Stimulated activated CD4-positive, alpha-beta T cell treated with anti-CD3 and anti-CD28 coated beads, TNF-alpha, amount 100 ng/mL, for 1 hour (primary cell): ENCODE measurements at places on chromosomes 1 and 21.

DNA sequence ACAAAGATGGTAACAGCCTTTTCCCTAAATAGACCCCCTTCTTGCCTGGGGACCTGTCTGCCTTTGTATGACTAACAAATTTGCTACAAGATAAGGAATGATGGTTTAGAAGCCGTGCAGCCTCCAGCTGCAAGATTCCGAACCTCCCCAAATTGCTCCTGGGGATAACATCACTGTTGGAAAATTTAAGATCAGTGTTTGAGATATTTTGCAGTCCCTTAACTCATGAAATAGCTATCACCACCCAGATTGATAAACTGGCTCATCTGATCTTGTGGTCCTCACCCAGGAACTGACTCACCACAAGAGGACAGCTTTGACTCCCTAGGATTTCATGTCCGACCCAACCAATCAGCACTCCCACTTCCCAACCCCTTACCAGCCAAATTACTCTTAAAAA is 254.7 kb downstream of the USH2A start:
- DNase-seq: no peak

DNA sequence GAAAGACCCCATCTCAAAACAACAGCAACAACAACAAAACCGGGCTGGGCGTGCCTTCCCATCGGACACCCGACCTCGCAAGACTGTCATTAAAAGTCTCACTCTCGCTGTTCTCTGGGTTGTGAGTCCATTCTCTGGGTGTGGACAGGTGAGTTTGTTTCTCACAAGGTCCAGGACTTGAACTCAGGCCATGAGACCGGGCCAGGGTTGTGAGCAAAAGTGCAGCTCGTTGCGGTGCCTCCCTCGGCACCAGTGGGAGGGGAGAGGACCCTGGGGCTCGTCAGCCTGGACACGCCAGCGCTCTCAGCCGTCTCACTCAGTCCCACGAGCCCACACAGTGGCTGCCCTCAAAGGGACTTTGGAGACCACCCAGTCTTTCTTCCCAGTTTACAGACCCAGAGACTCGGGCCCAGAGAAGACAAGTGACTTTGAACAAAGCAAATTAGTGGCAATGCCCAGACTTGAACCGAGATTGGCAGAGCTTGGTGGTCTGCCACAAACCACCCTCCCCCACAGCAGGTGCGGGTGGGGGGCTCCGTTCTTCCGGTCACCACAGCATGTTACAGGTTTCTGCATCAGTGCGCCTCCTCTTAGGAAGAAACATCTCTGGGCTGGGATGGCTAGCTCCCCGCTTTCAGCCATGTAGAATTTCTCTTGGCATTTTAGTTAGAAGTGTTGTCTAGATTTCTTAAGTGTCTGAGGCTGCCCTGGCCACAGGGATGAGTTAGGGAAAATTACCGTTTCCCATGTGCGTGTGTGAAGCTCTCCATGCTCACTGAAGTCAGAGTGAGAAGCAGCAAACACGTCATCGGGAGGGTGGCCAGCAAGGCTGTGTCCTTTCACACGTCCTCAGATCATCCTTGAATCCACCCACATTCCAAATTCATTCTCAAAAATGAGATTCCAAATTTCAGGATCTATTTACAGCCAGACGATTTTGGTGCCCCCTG is 28.3 kb downstream of the LRRC3 start:
- no peak for DNase-seq

GRCh38 chr1:207156826-207157225 is 52.8 kb downstream of the C4BPA start:
- DNase-seq: no peak

GRCh38 chr1:8584316-8584715 is 233.1 kb downstream of the RERE start:
- DNase-seq: no peak

GRCh38 chr21:32189688-32190483 is 89.0 kb downstream of the MIS18A start:
- no peak for DNase-seq

DNA sequence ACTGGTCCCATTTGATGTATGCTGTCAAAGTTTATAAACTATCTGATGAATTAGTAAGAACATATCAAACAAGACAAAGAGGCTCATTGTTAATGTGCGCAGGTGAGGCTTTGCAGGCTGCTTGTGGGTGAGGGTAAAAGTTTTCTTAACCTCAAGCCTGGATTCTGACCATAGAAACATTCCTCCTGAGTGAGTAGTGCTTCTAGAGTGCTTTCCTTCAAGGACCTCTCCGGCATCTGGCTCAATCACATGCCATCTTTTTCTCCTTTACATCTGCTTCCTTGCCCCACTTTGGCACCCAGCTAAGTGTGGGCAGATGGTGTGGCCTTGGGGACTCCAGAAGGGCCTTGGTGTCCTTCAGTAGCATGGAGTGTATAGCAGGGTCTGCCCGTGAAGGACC is 104.0 kb downstream of the ROR1 start:
- DNase-seq: no peak

DNA sequence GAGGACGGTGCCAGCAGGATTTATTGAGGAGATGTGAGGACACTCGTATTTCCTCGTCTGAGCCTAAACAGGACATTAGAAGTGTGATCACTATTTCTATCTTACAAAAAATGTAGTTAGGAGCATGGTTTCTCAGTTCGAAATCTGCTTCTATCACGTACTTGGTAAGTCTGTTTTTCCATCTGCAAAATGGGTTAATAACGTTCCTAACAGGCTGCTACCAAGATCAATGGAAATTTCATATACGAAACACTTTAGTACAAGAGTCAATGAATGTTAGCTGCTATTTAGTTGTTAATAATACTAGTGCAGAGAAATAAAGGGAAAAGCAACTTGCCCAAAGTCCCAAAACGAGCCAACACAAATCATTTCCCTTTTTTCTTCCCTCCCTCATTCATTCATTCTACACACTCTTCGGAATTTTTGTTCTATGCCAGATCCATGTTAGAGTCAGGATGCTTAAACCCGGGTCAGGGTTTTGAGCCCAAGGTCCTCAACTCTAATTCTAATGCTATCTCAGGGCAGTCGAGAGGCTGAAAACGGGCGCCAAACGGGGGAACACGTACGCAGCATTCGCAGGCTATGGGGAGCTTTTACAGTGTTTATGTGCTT is 608 bp downstream of the SNRNP40 start:
- no peak for DNase-seq

GRCh38 chr1:213231795-213232231 is 180.8 kb downstream of the RPS6KC1 start:
- DNase-seq: no peak

GRCh38 chr1:54335755-54336108 is 70.5 kb downstream of the SSBP3 start:
- DNase-seq: no peak

DNA sequence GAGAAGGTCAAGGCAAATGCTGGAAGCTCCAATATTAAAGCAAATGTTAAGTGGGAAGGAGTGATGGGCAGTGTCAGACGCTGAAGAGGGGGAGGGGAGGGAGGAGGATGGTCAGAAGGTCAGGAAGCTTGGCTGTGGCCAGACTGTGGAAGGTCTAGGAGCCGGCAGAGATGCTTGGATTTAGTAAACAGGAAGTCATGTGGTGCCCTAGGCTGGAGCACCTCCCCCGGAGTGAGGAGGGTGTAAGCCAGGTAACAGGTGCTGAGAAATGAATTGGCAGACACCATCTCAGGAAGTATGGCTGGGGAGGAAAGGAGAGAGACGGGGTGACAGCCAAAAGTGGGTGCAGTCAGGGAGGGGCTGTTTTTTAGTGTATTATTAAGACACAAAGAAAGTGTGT is 17.7 kb downstream of the CSMD2 start:
- no peak for DNase-seq

- no peak for DNase-seq
Observed at GRCh38 chr1:150695561-150695960, 1.4 kb downstream of the GOLPH3L start.

DNA sequence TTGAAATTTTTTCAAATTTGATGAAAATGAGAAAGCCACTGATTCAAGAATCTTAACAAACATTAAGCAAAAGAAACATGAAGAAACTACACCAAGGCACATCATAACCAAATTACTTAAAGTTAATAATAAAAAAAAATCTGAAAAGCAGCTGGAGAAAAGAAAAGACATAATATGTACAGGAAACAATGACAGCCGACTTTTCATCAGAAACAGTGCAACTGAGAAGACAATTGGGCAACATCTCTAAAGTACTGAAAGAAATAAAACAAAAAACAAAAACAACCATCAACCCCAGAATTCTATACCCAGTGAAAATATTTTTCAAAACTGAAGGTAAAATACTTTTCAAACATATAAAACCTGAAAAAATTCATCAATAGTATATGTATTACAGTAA is 73.8 kb upstream of the DMRTA2 start:
- no peak for DNase-seq

GRCh38 chr1:9774712-9775679 is 48.8 kb downstream of the CLSTN1 start:
- DNase-seq: no peak

DNA sequence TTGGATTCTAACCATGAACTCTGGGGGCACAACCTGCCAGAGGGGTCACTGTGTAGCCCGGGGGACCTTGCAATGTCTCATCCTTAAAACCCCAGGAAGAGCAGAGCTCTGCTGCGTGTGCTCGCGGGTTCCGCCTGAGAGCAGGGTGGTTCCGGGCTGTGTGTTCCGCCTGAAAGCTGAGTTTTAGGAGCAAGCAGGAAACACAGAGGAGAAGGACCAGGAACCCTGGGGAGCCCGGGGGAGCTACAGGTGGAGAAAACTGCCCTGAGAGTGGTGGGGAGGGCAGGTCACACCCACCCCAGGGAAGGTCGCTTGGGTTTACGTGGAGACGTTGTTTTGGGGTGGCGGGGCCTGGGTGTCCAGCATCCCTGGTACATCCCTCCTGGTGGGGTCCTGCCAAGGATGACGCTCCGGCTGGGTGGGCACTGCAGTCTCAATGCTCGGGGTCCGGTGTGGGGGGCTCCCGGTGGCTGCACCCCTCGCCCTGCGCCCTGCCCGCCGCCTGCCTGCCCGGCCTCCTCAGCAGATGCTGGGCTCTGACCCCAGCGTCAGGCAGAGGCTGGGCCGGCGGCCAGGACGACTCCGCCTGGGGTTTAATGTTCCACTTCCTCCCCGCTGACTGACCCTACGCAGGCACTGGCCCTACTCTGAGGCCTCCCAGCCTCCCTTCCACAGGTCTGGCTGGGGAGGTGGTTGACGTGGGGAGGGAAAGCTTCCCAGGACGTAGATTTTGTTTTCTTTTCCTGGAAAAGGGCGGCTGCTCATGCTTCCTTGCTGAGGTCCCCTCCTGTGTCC is 17.3 kb upstream of the C1orf159 start:
- no peak for DNase-seq

GRCh38 chr1:59249396-59250137 is 47.3 kb upstream of the FGGY start:
- DNase-seq: no peak

GRCh38 chr1:116692879-116693278 is 25.3 kb upstream of the IGSF3 start:
- no peak for DNase-seq

GRCh38 chr1:156909671-156910070 is 10.8 kb upstream of the LRRC71 start:
- DNase-seq: no peak

- no peak for DNase-seq
Observed at GRCh38 chr1:233998456-233998855, 94.0 kb downstream of the SLC35F3 start.

- no peak for DNase-seq
Observed at GRCh38 chr1:198915327-198916231, 276.7 kb downstream of the PTPRC start.

- no peak for DNase-seq
Observed at GRCh38 chr1:69570356-69570755, 2.6 kb downstream of the LRRC7 start.

DNA sequence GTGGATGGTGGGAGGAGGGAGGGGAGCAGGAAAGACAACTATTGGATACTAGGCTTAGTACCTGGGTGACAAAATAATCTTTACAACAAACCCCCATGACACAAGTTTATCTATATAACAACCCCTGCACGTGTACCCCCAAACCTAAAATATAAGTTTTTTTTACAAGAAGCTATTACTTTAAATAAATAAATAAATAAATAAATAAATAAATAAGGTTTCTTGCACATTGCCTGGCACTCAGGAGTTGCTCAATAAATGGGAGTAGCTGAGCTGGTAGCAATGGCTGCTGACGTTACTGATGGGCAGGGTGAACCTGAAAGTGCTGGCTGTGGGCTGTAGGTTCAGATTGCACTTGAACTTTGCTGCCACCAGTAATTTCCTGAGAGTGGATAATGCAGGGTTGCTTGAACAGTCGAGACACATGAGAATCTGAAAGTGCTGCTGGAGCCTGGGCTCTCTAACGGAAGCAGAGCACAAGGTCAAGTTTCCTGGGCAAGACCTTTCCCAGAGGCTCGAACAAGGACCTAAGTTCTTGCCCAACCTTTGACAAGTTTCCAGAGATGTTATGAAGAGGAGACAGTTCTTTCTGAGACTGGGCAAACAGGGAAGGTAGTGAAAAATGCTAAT is 14.8 kb upstream of the KCNE2 start:
- no peak for DNase-seq

DNA sequence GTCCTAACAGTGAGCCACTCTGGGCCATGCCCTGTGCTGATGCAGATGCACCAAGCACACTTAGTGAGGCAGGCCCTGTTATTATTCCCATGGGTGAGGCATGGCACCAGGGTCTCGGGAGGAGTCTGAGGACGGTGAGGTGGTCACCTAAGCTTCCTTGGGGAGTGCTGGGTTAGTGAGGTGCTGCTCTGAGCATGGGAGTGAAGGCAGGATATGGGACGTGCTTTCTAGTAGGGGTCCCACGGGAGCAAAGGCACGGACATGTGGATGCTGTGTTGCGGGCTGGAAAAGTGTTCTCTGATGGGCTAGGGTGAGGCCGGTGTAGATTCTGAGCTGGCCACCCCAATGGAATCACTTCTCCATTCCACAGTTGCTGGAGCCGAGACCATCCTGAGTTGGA is 77.5 kb upstream of the CSF3R start:
- no peak for DNase-seq

- no peak for DNase-seq
Observed at GRCh38 chr1:23210351-23210785, 6.9 kb downstream of the HTR1D start.

- DNase-seq: peak; percentile 21
Observed at GRCh38 chr1:201171063-201172036, 17.1 kb upstream of the TMEM9 start.

DNA sequence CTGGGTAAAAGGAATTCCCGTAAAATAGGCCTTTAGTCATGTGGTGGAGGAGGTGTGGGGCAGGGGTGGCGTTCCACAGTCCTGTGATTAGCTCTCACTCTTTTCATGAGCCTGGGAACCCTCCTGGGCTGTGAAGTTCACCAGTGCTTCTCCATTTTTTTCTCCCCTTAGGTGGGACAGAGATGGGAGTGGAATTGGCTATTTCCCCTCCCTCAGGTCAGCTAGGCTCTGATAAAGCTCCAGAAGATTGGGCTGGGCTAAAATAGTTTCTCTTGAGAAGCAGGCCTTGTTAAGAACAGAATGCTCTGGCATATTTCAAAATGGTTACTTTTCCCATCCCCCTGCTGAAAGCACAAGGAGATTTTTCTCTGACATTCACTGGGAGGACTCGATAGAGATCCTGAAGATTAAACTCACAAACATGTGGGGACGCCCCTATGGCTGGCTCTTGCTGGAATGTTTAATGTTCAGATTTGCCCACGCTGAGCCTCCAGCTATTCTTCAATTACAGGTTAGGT is 33.4 kb upstream of the SLC2A1 start:
- no peak for DNase-seq

- DNase-seq: no peak
Observed at GRCh38 chr1:207873055-207873890, 37.7 kb downstream of the CD34 start.
